ENCODE measurements at places on chromosomes 2 and 18.

DNA sequence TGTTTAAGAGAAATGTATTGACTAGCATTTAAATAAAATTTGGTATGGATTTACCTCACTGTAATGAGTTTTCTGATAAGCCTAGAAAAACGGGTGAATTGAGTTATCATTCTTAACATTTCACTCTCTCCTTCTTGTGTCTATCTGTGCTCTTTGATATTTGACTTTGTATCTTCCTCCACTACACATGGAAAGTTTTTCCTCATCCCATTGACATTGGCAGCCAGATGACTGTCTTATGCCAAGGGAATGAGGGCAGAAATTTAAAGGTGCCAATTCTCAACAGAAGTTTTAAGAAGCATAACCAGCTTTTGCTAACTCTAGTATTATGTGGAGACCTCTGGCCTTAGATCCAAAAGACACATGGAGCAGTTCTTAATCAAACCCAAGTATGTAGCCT lies 376.6 kb downstream of the DSEL start:
- no peak for DNase-seq

GRCh38 chr2:63861220-63861822 lies 19.6 kb downstream of the UGP2 start:
- DNase-seq, result peak; percentile 85

- DNase-seq, result peak; percentile 70
Observed at GRCh38 chr2:37920570-37920969, 4.5 kb upstream of the RMDN2 start.

DNA sequence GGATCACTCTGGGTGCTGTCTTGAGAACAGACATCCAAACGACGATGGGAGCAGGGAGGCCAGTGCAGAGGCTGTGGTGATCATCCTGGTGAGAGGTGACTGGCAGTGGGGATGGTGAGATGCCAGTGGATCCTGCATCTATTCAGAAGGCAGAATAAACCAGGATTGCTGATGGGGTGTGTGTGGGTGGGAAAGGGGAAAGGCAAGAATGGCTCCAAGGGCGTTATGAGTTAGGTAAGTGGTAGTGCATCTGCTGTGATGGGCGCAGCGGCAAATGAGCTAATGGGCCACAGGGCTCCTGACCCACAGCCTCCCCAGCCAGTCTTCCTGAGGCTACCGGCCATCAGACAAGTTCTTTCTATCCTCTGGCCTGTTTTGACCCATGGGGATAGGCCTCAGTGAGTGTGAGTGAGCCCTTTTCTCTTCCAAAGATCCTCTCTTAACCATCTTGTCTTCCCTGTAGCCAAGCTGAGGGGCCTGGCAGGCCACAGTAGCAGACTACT lies 29.6 kb downstream of the SERTAD2 start:
- DNase-seq, result no peak

- DNase-seq, result no peak
Observed at GRCh38 chr2:98177986-98178385, 91.0 kb downstream of the VWA3B start.

- no peak for DNase-seq
Observed at GRCh38 chr2:37500031-37500430, 155.6 kb downstream of the QPCT start.

GRCh38 chr2:72008608-72009007 lies 139.1 kb downstream of the CYP26B1 start:
- no peak for DNase-seq

GRCh38 chr2:125553768-125554167 lies 1102.2 kb upstream of the GYPC start:
- DNase-seq, result no peak

GRCh38 chr2:123808243-123808642 lies 216.8 kb upstream of the CNTNAP5 start:
- DNase-seq, result no peak

DNA sequence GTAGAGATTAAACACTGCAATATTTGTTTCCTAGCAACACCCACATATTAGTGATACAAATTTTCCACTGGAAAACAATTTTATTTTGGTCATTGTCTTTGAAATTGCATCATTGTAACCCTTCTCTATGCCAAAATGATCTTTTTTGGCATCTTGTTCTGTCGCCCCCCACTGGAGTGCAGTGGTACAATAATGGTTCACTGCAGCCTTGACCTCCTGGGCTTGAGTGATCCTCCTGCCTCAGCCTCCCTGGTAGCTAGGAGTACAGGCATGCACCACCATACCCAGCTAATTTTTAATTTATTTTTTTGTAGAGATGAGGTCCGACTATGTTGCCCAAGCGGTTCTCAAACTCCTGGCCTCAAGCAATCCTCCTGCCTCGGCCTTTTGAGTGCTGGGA lies 117.4 kb downstream of the PIK3C3 start:
- DNase-seq, result peak; percentile 8

GRCh38 chr2:78676921-78677696 lies 348.4 kb upstream of the REG3G start:
- DNase-seq, result no peak

DNA sequence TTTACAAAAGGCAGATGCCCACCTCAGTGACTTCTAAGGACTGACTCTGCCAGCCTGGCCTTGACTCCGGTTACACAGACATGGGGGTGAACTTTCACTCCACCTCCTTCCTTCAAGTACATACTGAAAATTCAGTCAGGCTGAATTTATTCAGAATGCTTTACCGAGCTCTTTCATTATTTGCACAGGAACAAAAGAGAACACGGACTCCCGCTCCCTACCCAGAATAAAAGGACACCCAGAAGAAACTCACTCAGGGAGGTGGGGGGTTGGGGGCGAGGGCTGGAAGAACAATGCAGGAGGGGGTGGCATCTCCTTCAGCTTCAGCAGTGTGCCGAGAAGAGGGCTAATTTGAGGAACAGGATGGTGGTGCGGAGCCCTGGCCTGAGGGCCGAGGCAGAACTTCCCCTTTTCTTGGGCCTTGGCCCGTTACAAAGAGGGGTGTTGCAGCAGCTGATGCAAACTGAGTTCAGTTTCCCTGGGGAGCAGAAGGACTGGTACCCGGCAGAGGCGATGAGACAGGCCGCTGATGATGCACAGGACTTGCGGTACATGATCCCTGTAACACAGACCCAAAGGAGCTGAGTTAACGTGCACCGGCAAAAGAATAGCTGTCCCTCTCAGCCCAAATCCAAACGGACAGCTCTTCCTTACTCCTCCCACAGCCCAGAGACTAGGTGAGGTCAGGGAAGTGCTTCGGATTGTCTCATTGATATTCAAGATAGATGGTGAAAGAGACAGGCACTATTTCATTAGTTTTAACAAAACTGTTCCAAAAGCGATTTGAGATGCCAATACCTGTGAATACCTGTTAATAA lies 24.1 kb downstream of the LYPD1 start:
- DNase-seq, result no peak

DNA sequence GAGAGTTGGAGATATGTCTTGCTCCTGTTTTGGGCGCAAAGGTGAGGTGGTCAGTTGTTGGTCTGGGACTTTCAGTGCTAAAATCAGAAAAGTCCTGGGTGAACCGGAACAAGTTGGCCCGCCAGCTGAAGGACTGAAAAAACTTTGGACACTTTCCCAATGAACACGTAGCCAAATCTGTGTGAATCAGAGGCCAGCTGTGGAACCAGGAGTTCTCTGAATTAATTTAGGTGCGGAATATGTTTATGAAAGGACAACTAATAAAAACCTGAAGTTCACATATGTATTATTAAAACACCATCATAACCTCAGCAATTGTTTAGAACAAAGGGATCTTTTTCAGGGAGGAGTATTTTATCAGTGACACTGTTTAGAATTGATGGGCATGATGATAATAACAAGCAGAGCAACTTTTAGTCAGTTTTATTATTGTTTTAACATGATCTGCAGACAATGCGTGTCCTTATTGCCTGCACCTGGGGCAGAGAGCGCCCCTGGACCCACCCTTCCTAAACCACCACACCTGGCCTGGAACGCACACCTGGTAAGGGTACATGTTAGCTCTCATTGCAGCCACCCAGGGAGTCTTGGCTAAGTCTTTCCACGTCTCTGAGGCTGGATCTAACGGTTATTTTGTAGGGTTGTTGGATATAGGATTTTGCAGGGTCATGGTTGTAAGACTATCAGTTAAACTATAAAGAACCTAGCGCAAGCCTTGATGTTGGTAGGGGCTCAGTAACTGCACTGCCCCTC lies 9.9 kb upstream of the ODC1 start:
- peak; percentile 84 for DNase-seq

DNA sequence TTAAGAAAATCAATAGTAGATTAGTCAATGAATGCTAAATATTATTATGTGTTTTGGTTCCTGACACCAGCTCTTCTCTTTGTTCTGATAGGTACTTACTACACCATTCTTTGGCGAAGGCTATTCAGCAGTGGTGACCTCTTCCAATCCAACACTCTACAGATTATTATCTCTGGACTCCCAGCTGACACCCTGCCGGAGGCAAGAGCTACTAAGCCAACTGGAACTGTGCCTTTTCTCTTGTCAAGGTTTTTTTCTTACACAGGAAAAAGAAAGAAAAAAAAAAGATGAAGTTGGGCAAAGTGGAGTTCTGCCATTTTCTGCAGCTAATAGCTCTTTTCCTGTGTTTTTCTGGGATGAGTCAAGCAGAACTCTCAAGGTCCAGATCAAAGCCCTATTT lies 11.7 kb downstream of the CDH7 start:
- DNase-seq, result no peak

DNA sequence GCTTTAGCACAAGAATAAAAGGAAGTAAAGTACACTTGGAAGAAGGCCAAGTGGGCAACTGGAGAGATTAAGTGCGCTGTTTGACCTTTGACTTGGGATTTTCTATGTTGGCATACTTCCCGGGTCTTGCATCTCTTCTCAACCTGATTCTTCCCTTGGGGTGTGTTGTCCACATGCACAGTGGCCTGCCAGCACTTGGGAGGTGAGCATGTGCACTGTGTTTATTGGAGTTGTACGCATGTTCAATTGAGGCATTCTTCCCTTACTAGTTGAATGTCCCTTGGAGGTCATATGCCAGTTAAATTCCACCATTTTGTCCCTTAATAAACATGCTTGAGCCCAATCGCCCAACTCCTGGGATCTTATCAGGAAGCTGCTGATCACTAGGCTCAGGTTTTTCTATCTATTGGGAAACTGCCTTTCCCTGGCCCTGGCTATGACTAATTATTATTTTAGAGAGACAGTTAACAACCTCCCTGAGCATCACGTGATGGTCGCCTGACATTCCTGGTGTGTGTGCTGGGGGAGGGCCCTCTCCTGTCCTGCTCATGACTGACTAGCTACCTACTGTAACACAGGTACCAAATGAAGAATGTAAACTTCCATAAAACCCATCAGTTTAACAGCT lies 62.5 kb upstream of the RAPGEF4 start:
- DNase-seq, result peak; percentile 52

DNA sequence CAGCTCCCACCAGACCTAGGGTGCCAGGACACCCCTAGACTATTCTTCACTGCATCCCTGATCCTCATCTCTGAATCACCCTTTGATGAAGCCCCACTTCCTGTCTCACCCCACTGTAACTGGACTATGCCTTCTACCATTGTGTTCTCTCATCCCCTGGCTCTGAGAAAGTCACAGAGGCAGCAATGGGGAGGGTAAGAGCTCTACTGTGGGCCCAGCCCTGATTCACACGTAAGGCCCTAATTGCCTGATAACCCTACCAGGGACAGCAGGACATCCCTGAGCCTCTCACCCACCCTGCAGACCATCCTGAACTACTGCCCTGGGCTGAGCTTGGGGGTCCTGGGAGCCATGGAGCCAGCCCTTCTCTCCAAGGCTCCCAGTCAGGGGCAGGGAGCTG lies 1.5 kb upstream of the PROM2 start:
- no peak for DNase-seq

DNA sequence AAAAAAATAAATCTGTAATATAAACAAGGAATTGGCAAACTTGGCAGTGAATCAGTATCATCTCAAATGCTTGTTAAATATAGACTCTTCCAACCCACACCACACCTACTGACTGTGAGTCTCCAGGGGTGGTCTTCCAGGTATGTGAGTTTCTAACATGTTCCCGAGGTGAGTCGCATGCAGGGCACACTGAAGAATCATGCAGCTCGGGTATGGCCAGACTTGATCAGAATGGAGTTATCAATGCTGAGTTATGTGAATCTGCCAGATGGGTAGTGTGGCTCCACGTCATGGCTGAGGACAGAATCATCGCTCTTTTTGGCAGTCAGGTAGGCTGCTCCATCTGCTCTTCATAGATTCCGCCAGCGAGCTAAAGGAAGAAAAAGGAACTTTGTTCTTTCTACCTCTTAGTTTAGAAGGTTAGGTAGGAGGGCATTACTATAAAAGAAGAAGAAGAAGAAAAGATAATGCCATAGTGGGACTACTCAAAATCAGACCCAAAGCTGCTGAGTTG lies 1279.7 kb upstream of the ZEB2 start:
- DNase-seq, result no peak

DNA sequence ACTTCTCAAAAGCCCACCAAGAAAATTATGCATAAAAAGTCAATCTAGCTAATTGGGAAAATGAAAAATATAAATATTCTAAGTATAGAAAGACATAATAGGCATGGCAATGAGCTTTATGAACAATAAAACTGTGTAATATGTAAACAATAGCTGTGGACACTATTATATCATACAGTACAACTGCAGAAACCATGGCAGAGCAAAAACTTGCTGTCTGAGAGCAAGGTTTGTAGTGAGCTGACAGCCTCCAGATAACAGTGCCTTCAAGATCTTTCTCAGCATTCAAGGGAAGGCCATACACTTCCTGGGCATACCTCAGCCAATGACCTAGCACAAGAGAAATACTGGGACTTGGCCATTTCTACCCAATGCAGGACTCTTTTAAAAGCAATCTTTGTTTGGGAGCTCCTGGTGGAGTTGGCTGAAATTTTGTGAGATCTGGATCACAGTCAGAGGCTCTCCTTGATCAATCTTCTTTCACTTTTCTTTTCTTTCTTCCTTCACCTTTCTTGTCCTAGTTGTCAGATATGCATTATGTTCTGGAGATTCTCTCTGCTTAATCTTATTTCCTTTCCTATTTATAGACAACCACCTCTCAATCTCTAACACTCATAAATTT lies 427.2 kb upstream of the UBE2E3 start:
- DNase-seq, result peak; percentile 14

GRCh38 chr2:227606476-227606875 lies 7.8 kb downstream of the SCYGR2 start:
- DNase-seq, result no peak

DNA sequence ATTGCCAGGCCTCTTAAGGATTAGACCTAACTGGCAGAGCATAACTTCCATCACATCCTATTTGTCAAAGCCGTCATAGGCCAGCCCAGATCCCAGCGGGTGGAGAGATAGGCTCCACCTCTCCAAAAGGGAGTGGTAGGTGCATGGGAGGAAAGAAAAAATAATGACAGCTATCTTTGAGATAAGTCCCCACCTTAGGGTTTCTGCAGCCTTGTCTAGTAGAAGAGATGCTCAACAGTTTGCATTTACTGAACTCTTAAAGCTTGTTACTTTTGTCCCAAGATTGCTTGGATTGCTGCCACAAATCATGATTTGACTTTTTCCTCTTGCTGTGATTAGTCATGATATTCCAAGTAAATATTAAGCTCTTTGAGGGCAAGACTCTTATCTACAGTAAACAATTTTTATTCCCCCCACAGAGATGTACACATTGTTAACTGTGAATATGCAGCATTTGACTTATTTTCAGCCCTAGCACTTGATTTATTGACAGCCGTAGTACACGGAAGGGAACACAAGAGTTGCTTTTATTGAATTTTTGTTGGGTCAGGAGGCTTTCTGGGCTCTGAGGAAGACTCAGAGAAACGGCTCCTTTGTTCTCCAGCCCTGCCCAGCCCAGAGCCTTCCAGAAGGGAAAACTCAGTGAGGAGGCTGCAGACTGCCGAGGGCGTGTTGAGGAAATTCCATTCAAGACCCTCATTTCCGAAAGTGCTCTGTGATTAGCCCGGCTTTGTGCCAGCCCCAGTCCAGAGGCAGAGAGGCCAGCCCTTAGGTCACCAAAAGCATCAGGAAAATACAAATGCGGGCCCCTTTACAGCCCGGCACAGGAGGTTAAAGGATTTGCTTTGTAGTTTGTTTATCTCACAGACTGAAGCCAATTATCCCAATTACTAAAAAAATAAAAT lies 75.5 kb upstream of the ZNF532 start:
- peak; percentile 81 for DNase-seq

Data from cardiac fibroblast (primary cell).